ENCODE measurements at places on chromosomes 7 and 10.

DNA sequence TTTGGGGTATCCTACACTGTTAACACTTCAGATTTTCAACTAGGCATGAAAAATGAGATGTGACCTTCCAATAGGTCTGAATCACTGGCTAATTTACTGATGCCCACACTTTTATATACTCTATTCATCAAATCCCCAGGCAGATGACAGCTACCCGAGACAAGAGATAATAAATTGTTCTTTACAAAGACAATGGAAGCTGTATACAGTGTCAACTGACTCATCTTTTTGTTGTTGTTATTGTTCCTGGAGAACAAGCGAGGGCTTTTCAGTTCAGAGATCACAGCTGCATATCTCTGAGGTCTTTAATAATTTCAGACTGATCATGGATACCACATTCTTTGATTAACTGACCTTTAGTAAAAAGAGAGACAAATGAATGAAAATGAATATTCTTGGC, 228.9 kb downstream of the SDHAF3 start:
- no peak for DNase-seq

- DNase-seq: no peak
Measured at GRCh38 chr10:98141484-98142073, 7.1 kb downstream of the R3HCC1L start.

DNA sequence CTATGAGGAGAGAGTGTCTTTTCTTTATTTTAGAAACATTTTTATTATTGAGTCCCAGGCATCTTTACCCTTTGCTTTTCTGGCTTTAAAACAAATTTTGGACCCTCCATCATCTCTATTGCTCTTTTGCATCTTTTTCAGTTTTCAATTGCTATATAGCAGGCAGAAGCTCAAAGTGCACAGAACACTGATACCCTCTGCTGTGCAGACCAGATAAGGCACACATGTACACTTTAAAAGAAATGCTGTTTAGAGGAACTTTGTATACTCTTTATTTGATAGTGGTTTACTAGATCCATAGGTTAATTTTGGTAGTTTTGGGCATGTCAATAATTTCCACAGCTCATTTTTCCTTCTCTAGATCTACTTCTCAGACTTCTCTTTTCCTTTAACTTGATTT, 324.2 kb downstream of the SH2D4B start:
- no peak for DNase-seq

DNA sequence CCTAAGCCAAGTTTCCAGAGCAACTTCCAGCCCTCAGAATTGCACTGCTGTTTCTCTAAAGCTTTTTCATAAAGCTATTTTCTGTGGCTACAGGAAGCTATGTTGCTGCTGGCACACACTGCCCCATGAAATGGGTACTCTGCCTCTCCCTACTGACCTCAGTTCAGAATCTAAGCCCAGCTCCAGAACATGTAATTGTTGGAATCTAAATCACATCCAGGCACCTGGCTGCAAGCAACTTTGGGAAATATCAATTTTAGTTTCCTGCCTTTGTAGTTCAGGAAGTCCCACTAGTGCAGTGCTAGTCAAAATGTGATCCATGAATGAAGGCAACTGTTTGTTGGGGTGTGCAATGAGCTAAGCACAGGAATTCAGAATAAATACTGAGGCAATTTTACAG, 226.2 kb downstream of the THSD7A start:
- DNase-seq: no peak

GRCh38 chr7:54796150-54796549, 37.1 kb upstream of the SEC61G start:
- no peak for DNase-seq

All from renal cortical epithelial cell (primary cell).